ENCODE measurements at places on chromosomes 16 and 17.

DNA sequence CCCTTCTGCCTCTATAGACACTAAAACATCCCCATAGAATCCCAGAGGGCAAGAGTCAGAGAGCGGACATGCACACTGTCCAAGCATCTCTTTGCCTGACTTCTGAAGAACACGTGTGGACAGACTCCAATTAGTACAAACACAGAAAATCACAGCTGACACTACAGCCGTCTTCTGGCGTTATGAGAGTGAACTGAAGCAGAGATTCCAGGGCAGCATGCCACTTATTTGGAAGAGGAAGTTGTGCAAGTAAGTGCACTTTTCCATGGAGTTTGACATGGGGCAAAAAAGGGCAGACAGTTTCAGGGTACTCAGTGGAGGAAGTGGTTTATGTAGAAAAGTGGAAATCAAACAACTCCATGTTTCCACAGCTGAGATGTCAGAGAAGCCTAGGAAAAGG, 16.8 kb upstream of the ZNF287 start:
- no peak for DNase-seq

DNA sequence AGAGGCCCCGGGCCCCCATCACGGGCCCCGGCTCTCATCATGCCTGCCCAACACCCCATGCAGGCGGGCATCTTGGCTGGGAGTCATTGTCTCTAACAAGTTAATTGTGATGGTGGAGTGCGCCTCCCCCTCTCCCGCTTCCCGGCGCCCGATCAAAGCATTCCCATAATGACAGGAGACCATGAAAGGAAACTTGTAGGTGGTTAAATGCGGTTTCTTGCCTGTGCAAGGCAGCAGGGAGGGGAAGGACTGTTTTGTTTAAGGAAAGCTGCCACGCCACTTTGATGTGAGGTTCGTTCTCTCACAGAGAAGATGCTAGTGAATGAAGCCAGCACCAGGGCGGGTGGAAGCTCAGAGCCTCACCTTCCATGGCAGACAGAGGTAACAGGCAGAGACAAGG, 45.4 kb downstream of the C16orf78 start:
- no peak for DNase-seq

- no peak for DNase-seq
Measured at GRCh38 chr17:16354585-16354984, 1.3 kb upstream of the CENPV start.

DNA sequence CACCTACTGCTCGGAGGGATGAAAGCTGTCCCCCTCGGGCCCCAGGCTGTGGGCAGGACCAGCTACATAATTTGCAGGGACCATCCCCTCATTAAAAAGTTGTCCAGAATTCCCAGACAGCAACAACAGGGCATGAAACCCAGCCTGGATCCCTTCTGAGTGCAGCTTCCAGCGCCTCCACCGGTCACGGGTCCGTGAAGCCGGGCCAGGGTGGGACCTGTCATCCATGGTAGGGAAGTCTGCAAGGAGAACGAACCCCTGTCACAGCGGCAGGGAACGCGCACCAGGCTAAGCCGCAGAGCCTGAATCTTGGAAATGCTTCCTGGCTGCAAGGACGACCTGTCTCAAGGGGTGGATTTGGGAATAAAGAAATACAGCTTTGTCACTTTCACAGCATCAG, 214.2 kb downstream of the RBFOX3 start:
- no peak for DNase-seq

DNA sequence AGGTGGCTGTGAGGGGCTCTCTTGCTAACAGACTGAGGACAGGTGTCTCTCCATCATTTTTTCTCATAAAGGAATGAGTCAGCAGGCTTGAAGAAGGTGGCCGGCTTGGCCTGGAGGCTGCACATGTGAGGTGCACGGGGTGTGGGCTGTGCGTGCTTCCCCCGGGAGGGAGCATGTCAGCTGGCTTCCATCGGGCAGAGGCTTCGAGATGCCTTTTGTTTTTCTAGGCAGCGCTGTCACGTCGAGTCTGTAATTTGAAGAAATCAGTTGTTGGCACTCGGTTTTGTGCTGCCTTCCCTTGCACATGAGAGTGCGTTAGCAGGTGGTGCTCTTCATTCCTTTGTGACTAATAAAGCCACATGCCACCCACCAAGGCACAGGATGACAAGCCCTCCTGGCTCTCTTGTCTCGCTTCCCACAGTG, 89.7 kb downstream of the NPIPB11 start:
- DNase-seq = no peak

DNA sequence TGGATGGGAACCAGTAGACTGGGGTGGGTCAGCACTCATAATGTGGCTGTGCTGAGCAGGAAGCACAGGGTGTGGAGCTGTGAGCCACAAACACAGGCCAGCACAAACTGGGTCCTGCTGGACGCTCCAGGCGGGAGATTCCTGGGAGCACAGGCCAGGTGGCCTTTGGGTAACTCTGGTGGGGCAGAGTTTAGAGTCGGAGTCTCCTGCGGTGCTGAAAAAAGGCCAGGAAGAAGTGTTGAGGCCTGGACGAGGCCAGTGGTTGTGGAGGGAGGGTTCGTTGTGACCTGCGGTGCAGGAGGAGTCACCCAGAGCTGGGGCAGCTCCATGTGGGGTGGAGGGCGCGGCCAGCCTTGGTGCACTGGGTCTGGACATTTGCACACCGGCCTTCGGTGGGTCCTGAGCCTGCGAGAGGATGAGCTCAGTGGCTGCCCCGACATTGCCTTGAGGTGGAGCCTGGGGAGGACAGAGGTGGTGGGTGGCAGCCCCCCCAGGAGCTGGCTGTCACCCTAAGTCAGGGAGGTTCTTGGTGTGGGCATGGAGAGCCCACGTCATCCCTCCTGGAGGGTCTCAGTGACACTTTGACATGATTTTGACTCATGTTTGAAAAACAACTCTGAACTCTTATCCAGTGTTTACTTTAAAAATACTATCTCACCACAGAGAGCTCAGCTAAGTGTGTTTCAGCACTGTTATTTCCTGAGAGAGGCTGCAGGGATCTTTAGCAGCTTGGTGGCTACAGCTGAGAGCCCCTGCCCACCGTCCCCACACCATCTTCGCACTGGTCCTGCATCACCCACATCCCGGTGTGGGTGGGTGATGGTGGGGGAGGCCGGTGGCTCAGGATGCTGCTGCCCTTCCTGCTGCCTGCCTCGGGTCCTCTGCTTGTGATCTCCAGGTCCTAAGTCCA, 98.7 kb downstream of the NPIPB11 start:
- DNase-seq = no peak

DNA sequence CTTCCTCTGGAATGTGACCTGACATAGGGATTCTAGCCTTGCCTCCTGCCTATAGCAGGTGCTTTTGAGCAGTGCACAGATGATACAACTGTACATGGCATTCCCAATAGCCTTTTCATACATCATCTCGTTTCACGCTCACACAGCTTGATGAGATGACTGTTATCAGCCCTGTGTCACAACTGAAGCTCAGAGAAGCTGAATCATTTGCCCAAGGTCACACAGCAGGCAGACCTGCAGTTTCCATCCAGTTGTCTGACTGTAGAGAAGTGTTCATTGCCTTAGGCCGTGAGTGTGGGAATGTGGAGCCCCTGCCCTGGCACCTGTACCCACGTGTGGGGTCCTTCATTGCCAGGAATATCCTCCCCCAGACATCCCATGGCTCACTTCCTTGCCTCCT, 20.1 kb downstream of the WFDC1 start:
- no peak for DNase-seq

GRCh38 chr17:39674702-39675389, 6.6 kb downstream of the PNMT start:
- DNase-seq = no peak
